ENCODE measurements at places on chromosomes 11 and 22. TPM values are rescaled to one million over a fixed set of nuclear protein-coding genes. Genes with fewer than 3 reads are reported as not detected.

- no peak for DNase-seq
These were observed 533.1 kb upstream of the TENM4 start for GRCh38 chr11:79973721-79974617.

- DNase-seq = no peak
These were observed 25.5 kb upstream of the TIMP3 start for GRCh38 chr22:32775957-32776356.

Gene OR8D4
- polyA plus RNA-seq = not detected

Gene PARVA
- 2.6 TPM for polyA plus RNA-seq

Gene OR51B5
- polyA plus RNA-seq = 0.06 TPM

DNA sequence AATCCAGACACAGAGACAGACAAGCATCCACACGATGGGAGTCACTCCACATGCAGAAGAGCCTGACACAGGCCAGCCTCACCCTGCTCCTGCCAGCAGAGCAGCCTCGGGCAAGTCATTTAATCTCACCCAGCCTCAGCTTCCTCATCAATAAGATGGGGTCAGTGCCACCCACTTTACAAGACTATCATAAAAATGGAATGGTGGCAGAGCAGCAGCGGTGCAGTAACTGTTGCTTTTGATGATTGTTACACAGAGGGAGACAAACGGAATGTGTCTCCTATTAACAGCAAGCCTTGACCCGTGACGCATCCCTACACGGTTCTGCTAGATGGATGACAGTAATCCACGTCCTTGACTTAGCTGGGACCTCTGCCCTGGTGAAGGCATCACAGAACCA, 26.0 kb upstream of the ARFGAP3 start:
- DNase-seq = no peak

DNA sequence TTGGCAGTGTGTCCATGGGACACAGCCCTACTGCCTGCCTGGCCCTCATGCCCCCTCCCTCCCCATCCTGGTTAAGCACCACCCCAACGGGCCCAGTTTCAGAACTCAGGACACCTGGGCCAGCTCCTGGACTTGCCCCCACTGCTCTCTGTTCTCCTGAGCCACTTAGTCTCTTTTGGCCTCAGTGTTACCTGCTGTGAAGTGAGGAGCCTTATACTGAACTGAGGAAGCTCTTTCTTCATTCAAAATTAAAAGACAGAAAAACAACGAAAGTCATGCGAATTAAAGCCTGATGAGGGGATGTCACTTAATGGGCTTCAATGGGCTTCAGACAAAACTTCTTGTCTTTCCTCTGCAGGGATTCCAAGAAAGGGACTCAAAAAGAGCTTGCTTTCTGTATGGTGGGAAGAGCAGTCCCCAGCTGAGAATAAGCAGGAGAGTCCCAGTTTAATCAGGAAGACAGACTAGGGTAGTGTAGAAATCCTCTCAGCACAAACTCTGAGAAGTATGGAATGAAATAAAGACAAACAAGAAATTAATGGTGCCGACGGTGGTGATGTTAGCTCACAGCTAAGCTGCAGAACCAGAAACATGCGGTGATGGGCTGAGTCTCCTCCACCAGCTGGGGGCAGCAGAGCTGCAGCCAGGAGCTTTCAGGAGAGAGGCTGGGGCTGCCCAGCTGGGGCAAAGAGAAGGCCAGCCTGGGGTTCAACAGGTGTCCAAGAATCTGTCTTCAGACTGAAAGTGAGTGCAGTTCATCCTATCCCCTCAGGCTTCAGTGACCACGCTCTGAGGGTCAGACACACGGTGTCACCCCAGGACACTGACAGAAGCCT, 101.0 kb downstream of the GGTLC2 start:
- DNase-seq = no peak

DNA sequence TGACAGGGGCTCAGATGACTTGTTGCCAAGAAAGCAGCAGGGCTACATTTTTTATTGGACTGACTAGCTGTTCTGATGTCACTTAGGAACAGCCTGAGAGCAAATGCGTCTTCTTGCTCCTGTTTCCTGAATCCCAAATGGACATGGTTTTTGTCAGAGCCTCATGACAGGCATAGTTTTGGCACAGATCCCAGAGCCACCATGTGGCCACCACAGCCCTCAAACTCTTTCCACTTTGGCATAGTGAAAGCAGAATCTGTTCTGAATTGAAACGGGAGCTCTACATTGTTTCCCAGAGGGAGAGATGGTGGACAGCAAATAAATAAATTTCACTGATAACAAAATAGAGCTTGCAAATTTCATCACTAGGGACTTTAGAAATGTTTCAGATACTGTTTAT, 222.2 kb downstream of the C11orf87 start:
- DNase-seq = no peak

Measured in H1 (cell line).